ENCODE measurements at places on chromosomes 12 and 14.

DNA sequence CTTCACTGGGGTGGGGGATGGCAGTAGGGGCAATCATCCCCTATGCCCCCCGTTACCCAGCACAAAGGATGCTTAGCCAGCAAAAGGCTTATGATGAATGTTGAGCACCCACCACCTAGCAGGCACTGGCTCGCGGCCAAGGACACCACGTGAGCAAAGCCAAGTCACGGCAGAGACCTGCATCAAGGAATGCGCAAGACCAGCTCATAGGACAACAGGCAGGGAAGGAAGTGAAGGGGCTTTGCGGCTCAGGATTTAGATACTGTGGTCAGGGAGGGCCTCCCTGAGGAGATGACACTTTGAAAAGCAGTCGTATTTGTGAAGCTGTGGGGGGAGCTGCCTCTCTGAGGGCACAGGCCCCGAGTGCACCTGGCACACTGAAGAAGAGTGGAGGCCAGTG, 32.8 kb downstream of the SH2B3 start:
- DNase-seq: no peak

- DNase-seq: no peak
Observed at GRCh38 chr12:6779708-6780432, 7.5 kb downstream of the LAG3 start.

- no peak for DNase-seq
Observed at GRCh38 chr14:72594099-72594901, 299.6 kb downstream of the DPF3 start.

GRCh38 chr14:68569970-68570409, 222.9 kb downstream of the ZFP36L1 start:
- no peak for DNase-seq

- DNase-seq: no peak
Observed at GRCh38 chr14:47442211-47442610, 233.2 kb downstream of the MDGA2 start.

DNA sequence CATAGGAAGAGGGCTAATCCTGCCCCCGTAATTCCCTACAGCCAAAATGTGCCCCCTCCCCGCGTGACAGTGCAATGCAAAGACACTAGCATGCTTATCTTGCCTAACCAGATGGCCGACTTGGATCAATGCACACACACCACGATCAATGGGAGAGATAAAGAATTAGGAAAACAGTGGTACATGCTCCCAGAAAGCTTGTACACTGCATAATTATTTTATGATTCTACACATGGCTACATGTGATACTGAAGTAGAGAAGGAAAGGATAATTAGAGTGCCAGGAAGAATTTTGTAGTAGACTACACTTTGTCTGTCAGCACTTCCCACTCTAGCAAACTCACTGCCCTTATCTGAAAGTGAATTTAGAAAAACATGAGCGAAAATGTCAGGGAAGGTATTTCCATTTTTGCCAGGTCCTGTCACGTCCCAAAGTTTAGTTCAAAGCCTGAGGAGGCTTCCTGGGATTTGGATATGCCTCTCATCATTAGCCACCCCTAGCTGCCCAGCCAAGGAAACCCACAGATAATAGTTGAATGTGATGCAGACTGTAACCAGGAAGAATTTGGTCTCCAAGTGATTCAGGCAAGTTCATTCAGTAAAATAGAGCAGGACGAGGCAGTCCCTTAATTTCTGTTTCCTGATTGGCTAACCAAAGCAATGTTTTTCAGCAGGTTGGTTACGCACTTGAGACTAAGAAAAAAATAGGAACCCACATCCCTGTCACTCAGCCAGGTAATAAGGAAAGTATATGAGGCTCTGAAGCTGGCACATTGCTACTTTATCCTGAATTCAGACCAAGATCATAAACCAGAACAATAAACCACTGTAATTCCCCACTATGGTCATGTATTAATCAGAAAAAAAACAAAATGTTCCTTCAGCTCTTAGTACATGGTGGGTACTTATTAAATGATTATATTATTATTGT, 199.6 kb upstream of the OTX2 start:
- DNase-seq: no peak

DNA sequence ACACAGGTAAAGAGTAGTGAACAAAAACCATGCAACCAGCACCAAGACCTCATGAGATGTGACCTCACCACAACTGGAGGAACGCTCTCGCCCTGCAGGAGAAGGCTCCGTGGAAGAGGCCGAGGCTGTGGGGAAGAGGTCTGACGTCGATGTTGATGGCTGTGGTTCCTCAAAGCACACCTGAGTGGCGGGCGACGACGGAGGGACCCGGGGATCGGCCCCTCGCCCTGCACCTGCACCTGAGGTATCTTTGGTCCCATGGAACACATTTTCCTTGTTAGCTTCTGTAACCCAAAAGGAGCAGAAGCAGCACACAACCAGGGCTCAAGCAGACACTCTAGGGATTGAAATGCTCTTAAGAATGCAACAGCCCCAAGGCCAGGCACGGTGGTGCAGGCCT, 17.9 kb downstream of the CHFR start:
- no peak for DNase-seq

DNA sequence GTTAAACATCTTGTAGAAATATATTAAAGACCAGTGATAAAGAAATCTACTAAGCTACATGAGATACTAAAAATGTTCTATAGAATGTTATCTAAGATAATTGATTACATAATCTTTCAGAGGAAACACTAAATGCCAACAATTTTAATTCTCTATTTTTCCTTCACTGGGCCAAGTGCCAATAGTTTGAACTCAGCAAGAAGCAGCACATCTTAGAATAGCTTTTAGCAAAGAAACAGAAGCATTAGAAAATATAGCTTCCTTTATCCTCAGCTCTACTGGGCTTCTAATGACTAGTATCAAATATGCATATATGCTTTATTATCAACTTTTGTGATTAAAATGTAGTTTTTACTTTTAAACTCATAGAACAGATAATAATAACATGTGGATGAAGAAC, 461.4 kb upstream of the USP15 start:
- no peak for DNase-seq

DNA sequence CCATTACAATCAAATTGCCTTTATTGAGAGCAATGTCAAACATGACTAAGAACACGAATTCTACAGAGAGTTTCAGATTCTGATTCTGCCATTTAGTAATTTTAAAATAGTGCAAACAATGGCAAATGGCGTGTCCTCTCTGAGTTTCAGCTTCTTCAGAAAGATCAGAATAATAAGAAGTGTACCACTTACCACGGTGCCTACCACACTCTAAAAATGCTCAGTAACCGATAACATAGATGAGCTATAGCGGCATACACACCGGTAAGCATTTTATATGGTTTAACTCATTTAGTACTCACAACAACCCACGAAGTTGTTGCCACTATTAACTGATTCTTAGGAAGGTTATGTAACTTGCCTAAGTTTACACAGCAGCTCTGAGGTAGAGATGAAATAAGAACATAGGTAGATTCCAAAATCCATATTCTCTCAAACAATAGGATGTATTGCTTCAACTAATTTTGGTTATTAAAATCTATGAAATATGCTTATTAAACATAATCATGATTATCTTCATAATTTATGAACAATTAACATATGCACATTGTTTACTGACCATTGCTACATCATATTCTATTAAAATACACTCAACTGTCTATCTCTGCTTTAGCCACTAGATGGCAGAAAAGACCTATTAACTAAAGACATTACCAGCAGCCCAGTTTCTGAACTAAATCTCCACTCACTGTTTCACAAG, 38.3 kb downstream of the SLC6A15 start:
- no peak for DNase-seq

GRCh38 chr14:76006253-76006652, 20.7 kb downstream of the IFT43 start:
- DNase-seq: no peak

GRCh38 chr12:116104167-116104767, 173.2 kb downstream of the MED13L start:
- DNase-seq: no peak

- DNase-seq: no peak
Observed at GRCh38 chr12:18805516-18806248, 67.8 kb downstream of the CAPZA3 start.

DNA sequence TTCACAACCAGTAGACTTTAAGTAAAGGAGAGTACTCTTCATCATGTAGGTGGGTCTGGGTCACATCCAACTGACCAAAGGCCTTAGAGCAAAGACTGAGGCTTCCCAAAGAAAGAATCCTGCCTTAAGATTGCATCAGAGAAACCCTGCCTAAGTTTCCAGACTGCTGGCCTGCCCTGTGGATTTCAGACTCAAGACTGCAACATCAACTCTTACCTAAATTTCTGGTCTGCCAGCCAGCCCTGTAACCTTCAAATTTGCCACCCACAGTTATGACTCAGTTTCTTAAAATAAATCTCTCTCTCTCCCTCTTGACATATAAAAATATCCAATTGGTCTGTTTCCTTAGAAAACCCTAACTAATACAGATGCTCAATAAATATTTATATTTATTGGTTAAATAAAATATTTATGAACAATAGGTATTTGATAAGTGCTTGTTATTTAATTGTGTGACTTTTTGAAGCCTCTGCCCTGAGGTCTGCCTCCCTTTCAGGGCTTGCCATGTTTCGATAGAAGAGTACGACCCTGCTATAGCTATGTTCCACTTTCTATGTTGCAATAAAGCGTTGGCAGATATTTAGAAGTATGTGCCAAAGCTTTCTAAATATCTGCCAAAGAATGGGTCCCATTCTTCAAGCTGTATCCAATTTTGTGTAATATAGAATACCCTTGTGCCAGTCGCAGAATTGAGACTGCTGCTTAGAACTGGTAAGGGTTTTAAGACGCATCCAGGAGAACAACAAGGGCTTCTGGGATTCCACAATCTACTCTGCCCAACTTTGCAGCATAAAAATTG, 65.7 kb downstream of the TMEM30B start:
- no peak for DNase-seq
